ENCODE measurements at places on chromosomes 13 and 19.

- DNase-seq = no peak
Observed at GRCh38 chr13:85420136-85420535, 379.1 kb downstream of the SLITRK6 start.

DNA sequence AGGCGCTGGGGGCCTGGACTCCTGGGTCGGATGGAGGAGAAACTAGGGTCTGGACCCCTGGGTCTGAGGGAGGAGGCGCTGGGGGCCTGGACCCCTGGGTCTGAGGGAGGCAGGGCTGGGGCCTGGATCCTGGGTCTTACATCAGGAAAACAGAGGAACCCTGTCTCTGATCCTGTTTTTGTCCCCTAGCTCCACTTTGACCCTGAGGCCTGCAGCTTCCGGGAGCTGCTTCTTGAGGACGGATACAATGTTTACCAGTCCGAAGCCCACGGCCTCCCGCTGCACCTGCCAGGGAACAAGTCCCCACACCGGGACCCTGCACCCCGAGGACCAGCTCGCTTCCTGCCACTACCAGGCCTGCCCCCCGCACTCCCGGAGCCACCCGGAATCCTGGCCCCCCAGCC is 2.4 kb downstream of the FGF21 start:
- no peak for DNase-seq

- no peak for DNase-seq
Observed at GRCh38 chr13:68550330-68550729, 1320.2 kb upstream of the PCDH9 start.

DNA sequence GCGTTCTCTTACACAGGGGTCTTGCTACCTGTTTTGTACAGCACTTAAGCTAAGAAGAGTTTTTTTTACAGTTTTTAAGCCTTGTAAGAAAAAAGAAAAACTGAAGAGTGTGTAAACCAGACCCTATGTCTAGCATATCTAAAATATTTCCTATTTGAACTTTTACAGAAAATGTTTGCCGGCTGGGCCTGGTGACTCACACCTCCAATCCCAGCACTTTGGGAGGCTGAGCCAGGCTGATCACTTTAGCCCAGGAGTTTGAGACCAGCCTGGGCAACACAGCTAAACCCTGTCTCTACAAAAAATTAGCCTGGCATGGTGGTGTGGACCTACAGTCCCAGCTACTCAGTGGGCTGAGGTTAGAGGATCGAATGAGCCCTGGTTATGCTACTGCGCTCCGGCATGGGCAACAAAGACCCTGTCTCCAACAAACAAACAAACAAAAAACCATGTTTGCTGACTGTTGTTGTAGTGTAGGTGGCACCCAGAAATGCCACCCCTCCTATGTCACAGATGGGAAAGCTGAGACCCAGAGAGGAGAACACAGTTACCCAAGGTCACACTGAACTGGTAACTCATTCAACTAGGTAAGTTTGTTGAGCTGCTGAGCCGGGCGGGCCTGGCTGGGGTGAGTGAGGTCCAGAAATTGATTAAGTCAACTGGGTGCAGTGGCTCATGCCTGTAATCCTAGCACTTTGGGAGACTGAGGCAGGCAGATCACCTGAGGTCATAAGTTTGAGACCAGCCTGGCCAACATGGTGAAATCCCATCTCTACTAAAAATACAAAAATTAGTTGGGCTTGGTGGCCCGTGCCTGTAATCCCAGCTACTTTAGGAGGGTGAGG is 1.9 kb upstream of the VASP start:
- no peak for DNase-seq

DNA sequence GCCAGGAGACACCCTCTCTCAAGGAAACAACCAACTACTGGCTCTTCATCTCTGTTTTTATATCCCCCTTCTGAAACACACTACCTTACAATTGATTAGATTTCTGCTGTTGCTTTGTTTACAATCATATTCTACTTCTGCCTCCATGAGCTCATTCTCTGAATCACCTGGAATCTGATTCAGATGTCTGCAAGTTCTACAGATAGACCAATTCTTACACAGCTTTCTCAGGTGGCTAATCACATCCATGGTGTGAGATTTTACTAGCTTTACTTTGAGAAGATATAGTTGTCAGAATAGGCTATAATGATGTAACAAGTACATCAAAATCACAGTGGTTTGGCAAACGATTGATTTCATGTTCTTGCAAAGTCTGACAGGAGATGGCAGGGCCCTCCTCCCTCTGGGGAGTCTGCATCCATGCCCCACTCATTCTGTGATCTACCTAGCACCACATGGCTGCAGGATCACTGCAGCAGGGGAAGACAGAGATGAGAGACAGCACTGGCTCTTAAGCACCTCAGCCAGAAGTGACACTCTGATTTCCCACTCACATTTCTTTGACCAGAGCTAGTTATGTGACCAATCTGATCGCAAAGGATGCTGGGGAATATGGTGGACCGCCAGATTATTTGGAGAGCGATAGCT is 243.7 kb downstream of the FOXO1 start:
- DNase-seq = no peak

- no peak for DNase-seq
Observed at GRCh38 chr13:40159736-40160135, 504.3 kb downstream of the COG6 start.

- no peak for DNase-seq
Observed at GRCh38 chr19:31448221-31448657, 99.0 kb upstream of the TSHZ3 start.

DNA sequence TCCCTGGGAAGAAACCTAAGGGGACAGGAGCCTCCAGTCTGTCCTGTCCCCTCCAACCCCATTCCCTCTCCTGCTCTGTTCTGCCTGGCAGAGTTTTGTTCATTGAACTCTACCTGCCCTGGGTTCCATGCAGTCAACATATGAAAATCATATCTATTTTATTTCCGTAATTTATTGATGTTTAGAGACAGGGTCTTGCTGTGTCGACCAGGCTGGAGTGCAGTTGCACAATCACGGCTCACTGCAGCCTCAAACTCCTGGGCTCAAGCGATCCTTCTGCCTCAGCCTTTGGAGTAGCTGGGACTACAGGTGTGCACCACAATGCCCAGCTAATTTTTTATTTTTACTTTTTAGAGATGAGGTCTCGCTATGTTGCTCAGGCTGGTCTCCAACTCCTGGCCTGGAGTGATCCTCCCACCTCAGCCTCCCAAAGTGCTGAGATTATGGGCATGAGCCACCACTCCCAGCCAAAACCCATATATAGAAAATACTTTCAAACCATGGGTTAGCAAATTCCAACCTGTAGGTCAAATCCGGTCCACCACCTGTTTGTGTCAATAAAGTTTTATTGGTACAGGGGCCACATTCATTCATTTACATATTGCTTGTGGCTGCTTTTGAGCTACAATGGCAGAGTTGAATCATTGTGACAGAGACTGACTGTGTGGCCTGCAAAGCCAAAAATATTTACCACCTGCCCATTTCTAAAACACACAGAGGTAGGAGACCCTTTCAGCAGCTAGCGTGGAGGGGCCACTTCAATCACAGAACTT is 39.3 kb downstream of the FBN3 start:
- DNase-seq = no peak

GRCh38 chr19:18817574-18817973 is 14.2 kb upstream of the UPF1 start:
- no peak for DNase-seq

DNA sequence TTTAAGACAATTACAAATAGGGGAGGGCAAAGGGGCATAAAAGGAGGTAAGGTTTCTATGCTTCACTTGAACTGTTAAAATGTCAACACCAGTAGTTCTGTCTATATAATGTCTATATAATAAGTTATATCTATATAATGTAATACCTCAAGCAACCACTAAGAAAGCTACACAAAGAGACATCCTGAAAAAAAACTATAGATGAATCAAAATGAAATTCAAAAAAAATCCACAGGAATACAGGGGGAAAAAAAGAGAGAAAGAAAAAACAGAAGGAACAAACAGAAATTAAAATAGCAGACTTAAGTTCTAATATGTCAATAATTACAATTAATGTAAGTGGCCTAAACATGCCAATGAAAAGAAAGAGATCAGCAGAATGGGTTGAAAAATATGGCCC is 186.0 kb downstream of the KCTD15 start:
- DNase-seq = no peak

DNA sequence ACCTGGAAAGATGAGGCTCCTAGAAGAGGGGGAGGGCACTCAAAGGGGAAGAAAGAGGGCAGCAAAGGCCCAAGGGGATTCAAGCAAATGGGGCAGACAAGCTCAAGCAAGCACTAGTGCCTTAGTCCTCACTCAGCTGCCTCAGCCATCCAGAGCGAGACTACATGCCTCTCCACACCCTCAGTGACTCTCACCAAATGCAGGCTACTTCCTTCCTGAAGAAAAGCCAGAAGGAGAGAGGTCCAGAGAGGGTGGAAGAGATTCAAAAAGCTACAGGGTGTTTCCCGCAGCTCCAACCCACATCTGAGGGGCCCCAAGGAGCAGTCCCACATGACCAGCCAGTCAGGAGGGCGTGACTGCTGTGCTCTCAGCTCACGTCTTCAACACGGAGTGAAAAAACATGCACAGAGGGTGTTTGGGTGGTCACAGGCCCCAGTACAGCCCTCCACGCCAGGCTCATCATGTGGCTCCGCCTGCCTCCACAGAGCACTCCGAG is 40.5 kb downstream of the MIPEP start:
- no peak for DNase-seq

DNA sequence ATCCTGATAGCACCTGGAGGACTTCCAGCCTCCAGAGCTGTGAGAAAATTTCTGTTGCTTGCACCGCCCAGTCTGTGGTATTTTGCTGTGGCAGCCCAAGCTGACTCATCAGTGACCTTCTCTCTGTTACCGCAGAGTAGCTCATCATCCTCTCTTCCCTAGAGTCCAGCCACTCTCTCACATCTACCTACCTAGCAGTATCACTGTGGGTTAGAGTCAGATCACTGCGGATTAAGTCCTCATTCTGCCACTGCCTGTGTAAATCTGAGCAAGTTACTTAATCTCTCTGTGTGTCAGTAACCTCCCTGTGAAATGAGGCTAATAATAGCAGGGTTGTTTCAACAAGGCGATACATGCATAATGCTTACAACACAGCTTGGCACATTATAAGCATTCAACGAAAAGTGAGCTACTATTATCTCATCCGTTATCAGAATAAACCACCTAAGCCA is 40.3 kb upstream of the USPL1 start:
- peak; percentile 13 for DNase-seq

GRCh38 chr19:54430306-54431254 is 15.3 kb downstream of the TTYH1 start:
- no peak for DNase-seq

GRCh38 chr19:43511324-43511723 is 6.8 kb upstream of the PHLDB3 start:
- no peak for DNase-seq

- no peak for DNase-seq
Observed at GRCh38 chr19:15292847-15293582, 39.3 kb downstream of the BRD4 start.

DNA sequence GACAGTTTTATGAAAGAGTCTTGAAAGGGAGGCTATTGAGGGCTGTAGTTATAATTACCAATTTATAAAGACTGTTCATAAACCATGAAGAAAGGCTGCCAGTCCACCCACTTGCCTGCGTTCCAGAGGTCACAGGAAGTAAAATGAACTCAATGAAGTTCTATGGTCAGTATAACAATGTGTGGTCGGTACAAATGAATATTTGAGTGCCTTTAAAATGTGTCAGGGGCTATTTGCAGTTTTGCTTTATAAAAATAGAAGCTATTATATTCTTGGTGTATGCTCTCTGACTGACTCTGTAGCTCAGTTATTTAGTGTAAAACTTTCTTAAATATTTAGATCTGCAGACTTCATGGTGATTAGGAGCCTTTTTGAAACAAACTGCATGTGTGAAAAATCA is 47.0 kb downstream of the ESD start:
- no peak for DNase-seq

GRCh38 chr19:49872245-49873128 is 4.7 kb downstream of the AKT1S1 start:
- no peak for DNase-seq

GRCh38 chr19:1470305-1471009 is 8.6 kb downstream of the C19orf25 start:
- DNase-seq = peak; percentile 47

DNA sequence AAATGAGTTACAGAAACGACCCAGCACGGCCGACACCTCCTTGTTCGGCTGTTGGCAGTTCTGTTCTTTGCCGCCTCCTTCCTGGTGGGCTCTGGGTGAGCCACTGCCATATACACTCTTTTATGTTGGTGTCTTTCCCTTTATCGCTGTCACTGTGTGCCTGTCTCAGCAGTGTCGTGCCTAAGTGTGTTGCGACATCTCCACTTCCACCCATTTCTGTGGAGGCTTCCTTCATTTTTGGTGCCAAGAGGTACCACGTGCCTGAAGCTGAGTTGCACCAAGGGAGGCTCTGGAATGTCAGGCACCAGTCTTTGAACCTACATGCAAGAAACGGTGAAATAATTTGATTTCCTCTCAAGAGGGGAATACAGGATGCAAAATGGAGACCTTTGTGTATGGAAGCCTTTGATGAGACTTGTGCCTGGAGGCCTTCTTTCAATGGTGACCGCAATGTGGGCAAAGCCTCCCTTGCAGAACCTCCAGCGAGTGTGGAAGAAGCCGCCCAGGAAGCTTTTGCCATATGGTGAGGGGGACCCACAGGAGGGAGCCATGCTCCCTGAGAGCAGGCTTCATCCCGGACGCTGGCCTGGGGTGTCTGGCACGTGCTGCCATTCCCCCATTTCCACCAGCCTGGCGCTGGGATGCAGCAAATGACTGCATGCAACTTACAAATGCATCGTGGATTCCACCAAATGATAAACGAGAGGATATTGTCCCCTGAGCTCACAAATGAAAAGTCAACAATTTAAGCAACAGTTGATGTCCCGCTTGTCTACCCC is 136.2 kb downstream of the TEX29 start:
- DNase-seq = no peak

DNA sequence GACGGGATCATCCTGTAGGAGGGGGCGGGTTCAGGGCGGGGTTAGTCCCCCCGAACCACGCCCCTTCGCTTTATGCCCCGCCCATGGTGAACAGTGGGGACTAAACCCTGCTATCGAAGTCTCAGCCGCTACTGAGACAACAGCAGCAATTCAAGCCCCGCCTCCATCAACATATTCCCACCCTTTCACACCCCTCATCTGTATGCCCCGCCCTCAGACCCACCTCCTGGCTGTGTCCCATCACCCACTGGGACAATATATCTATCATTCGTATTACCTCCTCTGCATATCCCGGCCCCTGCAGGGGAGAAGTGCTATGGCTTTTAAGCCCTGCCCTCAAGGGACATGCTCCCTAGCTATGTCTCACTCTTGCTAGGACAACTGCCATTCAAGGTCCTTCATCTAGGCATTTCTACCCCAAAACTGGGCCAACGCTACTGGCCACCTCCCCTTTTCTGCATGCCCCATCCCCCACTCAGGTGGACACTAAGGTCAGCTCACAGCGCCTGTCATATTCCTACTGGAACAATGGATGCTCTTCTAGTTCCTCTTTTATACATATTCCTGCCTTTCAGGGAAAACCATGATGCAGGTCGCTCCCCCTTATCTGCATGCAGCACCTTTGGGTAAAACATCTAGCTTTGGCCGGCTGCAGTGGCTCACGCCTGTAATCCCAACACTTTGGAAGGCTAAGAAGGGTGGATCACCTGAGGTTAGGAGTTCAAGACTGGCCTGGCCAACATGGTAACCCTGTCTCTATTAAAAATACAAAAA is 11.9 kb downstream of the LRFN1 start:
- DNase-seq = no peak
